Stimulated activated CD8-positive, alpha-beta memory T cell treated with anti-CD3 and anti-CD28 coated beads, Interleukin-7, amount 100 ng/mL, for 1 hour (primary cell): ENCODE measurements at places on chromosomes 2 and 18.

GRCh38 chr2:20471902-20472559, 25.2 kb downstream of the RHOB start:
- DNase-seq, result no peak

GRCh38 chr2:11337909-11338308, 6.5 kb downstream of the ROCK2 start:
- no peak for DNase-seq

GRCh38 chr2:73072416-73072815, 904 bp upstream of the SFXN5 start:
- DNase-seq, result no peak

GRCh38 chr2:47043142-47043890, 111.8 kb downstream of the STPG4 start:
- no peak for DNase-seq

- DNase-seq, result no peak
These were observed 79.1 kb downstream of the BCL2L11 start for GRCh38 chr2:111199840-111200239.

- DNase-seq, result no peak
These were observed 10.9 kb downstream of the DDX18 start for GRCh38 chr2:117825437-117825836.

GRCh38 chr2:29245742-29246382, 130.6 kb downstream of the CLIP4 start:
- no peak for DNase-seq

DNA sequence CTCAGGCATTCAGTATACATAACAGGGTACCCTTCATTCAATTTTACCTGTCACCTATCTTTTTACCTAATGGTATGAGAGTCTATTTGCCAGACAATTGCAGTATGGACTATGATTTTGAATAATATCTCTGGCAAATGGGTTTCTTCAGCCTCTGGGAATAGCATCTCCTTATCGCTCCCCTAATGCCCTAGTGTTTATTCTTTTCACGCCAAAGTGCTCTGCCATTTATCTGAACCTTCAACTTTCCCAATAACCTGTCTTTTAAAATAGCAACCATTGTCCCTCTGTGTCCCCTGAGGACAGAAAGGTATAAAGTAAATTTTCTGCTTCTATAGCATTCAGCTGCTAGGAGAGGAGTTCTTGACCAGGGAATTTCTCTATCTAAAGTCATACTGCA, 45.0 kb upstream of the FSHR start:
- no peak for DNase-seq

- no peak for DNase-seq
These were observed 55.8 kb downstream of the TTC27 start for GRCh38 chr2:32683520-32684086.
